Fibroblast of skin of scalp (primary cell): ENCODE measurements at places on chromosomes 3 and 15.

- DNase-seq, result no peak
Measured at GRCh38 chr3:10729439-10729838, 86.6 kb upstream of the SLC6A11 start.

DNA sequence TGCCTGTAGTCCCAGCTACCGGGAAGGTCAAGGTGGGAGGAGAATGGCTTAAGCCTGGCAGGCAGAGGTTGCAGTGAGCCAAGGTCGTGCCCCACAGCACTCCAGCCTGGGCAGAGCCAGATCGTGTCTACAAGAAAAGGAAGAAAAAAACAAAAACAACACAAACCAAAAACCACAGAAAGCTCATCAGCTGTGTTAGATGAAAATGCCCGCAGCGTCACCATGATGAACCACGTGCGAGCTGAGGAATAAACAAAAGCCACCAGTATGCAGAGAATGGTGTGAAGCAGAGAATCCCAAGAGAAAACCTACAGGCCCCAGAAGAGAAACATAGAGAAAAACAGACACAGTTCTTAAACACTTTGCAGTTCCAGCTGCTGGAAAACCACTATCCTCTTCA lies 19.7 kb upstream of the TM4SF19 start:
- no peak for DNase-seq

DNA sequence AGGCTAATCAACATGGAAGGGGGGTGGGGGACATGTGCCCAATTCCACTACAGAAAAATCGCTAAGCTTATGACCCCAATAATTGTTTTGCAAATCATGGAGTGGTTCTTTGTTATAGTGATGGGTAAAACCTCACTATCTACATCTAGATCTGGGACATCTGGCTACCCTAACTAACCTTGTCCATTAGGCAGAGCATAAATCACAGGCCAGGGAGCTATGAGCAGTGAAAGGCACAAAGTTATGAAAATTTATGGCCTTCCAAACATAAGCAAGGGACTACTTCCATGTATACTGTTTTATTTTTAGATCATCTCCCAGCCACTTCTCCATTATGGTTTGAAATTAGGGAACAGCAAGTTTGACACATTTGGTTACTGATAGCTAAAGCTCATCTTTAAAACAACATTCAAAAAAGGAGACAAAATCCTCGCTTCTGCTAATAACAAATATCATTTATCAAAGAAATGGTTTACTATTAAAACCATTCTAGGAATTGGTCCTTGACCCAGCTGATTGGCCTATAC lies 78.3 kb downstream of the RSL24D1 start:
- no peak for DNase-seq

- DNase-seq, result peak; percentile 83
Measured at GRCh38 chr3:23668430-23668904, 137.3 kb upstream of the UBE2E1 start.

DNA sequence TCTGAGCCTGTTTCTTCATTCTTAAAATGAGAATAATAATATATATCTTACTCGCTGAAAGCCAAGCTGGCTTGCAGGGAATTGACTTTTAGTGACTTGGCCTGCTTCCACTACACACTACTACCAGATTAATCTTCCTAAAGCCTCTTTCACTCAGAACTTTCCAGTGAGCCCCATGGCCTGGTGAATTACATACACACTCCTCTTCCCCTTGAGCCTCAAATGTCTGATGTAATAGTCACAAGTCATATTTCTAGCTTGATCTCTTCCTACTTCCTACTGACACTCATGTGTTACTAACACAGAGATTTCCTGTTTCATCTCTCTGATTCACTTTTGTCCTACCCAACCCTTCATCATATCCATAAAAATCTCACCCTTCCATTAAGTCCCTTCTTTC lies 82.7 kb upstream of the SOX2 start:
- DNase-seq, result peak; percentile 53

DNA sequence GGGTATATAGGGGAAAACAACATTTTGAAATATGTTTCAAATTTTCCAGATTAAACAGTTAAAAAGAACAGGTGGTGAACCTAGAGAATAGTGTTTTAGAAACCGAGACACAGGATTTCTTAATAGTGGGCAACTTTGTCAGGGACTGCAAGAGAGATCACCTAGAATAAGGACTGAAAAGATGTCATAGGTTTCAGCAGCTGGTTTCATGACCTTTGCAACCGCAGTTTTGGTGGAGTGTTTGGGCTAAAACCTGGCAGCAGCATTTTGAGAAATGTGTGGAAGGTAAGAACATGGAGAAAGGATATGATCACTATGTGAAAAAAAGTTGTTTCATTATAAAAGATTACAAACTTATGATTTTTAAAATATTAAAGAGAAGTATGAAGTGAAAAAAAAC lies 34.9 kb downstream of the PRKCI start:
- DNase-seq, result no peak

DNA sequence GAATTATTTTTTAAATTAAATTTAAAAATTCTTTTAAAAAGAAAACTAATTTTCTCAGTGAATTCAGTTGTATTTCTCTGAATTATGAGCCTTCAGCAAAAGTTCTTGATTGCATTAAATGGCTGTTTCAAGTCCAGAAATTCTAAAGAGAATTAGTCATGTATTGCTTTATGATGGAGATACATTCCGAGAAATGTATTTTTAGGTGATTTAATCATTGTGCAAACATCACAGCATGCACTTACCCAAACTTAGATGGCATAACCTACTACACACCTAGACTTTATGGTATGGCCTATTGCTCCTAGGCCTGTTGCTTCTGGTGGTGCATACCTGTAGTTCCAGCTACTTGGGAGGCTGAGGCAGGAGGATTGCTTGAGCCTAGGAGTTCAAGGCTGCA lies 44.3 kb upstream of the GCNT3 start:
- no peak for DNase-seq

GRCh38 chr3:8593021-8593827 lies 51.4 kb downstream of the SSUH2 start:
- peak; percentile 56 for DNase-seq

- no peak for DNase-seq
Measured at GRCh38 chr15:57685306-57686095, 21.0 kb upstream of the POLR2M start.

DNA sequence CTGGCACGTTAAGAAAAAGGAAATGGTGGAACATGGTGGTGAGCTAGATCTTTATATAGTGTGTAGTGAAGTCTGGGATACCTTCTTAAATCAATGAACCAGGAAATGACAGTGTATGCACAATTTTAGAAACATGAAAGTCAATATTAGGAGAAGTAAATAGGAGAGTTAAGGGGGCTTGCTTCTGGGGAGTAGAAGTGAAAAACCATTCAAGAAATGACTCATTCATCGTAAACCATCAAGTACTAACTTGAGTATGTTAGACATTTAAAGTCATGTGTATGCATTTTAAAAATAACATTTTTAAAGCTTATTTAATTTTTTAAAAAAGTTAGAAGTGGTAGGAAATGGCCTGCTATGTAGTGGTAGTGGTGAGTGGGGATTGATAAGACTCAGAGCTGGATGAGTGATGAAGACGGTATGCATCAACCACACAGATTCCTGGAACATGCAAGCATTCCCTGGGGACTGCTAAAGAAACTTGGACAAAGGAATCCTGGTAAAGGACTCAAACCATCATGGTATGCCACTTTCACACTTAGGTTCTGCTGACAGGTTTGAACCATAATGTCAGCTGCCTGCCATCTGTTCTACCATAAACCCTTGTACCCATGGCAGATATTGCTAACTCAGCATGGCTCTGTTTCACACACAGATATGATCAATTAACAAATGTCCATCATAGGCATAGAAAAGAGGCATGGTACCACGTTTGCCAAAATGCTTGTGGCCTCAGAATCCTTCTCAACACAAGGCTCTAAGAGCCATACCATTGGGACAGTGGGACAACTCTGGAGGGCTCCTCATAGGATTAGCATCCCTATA lies 28.9 kb upstream of the MITF start:
- peak; percentile 94 for DNase-seq

DNA sequence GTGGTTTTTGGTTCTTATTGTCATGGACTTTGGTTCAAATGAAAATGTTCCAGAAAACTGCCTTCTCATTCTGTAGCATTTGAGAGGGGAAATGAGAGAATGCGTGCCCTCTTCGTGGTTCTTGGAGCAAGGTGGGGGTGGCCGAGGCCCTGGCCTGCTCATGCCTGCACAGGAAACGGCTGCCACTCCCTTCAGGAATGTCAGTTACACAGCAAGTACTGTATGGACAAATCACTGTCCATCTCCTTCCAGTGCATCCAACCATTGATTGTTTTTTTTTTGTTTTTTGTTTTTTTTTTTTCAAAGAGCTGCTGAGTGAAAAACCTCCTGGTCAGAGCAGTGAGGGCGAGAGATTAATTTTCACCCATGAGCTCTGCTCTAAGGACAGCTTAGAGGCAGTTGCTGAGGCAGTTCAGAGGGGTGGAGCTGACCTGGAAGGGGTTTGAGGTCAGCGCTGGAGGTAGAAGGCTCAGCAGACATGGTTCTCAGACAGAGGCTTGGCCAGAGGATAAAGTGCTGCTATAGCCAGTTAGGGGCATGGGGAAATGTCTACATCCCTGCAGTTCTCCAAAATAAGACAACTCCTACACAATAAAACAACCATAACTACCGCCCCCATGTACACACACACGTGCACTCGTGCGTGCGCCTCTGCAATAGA lies 20.2 kb upstream of the KIF23 start:
- DNase-seq, result no peak

GRCh38 chr3:7322957-7323669 lies 462.2 kb downstream of the GRM7 start:
- DNase-seq, result no peak

DNA sequence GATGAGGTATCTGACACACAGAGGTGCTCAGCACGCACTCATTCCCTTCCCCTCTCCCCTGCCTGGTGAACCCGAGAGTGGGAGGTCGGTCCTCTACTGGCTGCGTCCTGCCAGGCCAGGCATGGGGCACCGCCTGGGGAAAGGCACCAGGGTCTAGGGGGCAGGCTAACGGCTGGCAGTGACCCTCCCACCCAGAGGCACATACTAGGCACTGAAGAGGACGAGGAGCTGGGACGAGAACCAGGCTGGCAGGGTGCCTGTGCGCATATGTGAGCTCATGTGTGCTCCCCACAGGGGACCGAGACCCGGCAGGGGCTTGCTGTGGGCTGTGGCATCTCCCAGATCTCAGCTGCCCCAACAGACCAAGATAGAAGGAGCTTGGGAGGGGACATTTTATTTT lies 86.7 kb downstream of the IQSEC1 start:
- DNase-seq, result no peak

GRCh38 chr3:107999215-107999775 lies 91.5 kb downstream of the CD47 start:
- DNase-seq, result peak; percentile 27

DNA sequence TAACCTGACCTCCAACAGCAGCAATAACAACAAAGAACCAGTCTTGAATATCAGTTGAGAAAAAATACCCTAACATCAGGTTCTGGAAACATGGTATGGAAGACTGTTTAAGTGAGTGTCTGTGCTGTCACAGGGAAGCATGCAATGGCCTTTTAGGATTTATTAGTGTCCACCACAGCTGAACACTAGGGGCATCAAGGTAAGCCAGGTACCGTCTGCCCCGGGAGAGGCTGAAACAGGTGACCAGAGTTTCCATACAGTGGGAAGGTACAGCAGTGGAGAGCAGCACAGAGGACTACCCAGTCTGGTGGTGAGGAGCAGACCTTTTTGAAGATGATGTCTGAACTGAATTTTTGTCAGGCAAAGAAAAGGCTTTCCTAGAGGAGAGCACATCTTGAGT lies 18.4 kb downstream of the ZDHHC23 start:
- DNase-seq, result no peak
